ENCODE measurements at places on chromosomes 7 and 10.

DNA sequence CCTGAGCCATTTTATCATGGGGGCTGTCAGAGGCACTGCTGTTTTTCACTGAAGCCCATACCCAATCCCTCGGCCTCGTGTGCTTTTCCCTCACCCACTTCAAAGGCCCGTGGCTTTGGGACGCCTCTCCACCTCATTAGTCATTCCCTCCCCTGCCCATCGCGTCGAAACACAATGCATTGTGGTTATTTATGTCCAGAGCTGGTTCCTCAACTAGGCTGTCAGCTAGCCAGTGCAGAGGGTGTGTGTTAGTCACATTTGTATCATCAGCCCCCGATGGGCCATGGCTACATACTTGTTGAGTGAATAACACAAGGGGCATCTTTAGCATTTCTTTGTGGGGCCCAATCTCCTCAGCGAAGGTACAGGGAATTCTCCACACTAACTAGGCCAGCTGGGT lies 3.8 kb upstream of the CRCP start:
- no peak for DNase-seq

DNA sequence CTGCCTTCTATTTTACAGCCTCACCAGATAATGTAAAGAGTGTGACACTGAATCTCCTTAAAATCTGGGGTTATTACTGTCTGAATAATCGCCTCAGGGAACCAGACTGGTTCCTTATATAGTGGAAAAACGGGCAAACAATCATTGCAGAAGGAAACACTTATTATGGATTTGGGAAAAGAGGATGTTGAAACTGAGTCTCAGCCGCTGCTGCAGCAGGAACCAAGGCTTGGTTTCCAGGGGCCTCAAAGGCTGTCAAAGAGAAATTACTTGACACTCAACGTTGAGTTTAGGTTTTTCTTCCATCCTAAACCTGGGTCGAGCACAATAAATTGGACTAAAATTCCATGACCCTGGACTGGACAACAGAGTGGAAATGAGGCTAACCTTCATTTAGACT lies 103.8 kb upstream of the AHR start:
- DNase-seq = no peak

DNA sequence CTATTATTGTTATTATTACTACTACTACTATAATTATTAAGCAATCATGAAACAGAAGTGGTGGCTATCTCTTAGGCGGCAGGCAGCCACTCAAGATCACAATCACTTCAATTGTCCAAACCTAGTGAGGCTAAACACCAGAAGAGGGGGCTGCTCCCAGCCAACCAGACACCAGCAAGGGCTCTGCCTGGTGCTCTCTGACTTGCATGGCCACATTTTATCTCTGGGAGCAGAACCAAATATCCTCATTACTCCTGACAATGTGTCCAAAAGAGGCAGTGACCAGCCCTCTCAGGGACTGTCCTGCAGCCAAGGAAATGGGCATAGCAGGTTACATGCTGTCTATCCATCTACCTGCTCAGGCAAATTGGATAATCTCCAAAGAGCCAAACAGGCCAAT lies 187.4 kb upstream of the PDE1C start:
- DNase-seq = no peak

DNA sequence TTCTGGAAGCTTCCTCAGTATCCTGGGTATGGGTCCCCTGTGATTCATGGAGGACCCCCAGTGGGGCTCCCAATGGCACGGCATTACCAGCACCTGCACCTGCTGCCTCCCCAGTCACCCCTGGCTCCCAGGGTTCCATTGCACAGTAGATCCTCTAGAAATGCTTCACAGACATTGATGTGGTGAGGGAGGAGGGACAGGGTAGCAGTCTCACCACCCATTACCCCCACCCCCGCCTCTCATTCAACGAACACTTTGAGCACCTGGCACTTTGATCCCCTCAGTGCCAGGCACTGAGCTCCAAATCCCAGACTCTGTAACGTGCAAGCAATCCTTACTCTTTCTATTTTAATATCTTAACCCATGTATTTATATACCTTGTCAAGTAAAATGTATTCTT lies 26.8 kb upstream of the PSAP start:
- no peak for DNase-seq

DNA sequence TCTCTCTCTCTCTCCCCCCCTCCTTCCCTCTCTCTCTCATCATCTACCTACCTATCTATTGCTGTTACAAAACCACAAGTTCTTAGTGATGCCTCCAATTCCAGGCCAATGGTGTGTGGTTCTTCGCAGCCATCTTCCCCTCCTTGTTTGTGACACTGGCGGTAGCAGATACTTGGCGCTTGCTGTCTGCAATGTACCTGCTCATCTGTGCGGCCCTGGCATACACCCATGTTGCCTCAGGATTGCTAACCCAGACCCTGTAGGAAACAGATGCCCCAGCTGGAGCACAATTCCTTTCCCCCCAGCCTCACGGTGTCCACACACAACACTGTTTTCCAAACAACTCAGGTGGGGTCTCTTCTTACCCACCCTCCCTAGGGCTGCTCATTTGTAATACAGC lies 13.6 kb upstream of the DPYSL4 start:
- no peak for DNase-seq

GRCh38 chr10:49610458-49611165 lies 502 bp downstream of the SLC18A3 start:
- DNase-seq = no peak

- no peak for DNase-seq
Observed at GRCh38 chr10:60485025-60485424, 95.3 kb upstream of the ANK3 start.

DNA sequence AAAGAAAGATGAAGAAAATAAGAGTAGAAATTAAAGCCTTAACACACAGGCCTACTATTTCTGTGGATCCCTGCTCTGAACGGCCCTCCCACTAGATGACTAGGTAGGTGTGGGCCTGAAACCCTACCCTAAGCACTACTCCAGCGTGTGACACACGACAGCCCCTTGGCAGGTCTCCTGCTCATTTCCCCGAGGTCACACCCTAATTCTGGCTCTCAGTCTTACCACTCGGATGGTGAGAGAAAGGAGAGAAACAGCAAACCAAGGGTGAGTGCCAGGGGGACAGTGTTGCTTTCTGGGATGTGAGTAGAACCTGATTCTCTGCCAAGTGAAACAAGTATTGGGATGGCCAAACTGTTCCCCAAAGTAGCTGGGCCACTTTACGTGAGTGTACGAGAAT lies 12.1 kb downstream of the GALNTL5 start:
- DNase-seq = no peak

- DNase-seq = no peak
Observed at GRCh38 chr10:29005988-29006387, 282.9 kb upstream of the LYZL1 start.
